ENCODE measurements at places on chromosomes 16 and 17.
A peak's percentile ranks its signal among the peaks of the same experiment; 100 is the strongest.

DNA sequence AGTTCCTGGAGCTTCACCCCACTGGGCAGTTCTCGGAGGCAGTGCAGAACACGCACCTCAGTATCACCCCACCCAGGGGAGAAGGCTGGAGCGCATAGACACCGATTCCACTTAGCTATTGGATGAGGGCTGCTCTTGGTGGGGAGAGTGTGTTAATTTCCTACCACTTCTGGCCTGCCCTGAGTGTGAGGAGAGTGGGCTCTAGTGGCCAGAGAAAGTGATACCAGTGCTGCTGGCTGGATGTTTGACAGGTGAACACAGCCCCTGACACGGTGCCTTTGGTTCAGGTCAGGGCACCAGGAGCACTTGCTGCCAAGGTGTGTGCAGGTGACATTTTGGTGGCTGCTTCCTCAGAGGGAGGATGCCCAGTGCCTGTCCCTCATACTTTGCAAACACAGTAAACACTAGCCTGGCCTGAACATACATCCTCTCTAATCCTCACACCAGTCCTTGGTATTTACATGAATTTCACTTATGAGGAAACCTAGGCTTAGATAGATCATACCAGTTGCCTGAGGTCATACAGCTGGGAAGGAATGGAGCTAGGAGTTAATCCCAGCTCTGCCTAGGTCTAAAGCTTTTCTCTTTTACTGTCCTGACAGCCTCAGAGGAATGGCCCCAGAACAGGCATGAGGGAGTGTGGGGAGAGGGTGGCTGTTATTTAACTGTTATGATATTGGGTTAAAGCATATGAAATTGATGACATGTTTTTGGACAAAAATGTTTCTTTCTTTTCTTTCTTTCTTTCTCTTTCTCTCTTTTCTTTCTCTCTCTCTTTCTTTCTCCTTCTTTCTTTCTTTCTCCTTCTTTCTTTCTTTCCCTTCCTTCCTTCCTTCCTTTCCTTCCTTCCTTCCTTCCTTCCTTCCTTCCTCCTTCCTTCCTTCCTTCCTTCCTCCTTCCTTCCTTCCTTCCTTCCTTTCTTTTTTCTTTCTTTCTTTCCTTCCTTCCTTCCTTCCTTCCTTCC lies 21.0 kb upstream of the ITGAX start:
- peak; percentile 6 for DNase-seq

DNA sequence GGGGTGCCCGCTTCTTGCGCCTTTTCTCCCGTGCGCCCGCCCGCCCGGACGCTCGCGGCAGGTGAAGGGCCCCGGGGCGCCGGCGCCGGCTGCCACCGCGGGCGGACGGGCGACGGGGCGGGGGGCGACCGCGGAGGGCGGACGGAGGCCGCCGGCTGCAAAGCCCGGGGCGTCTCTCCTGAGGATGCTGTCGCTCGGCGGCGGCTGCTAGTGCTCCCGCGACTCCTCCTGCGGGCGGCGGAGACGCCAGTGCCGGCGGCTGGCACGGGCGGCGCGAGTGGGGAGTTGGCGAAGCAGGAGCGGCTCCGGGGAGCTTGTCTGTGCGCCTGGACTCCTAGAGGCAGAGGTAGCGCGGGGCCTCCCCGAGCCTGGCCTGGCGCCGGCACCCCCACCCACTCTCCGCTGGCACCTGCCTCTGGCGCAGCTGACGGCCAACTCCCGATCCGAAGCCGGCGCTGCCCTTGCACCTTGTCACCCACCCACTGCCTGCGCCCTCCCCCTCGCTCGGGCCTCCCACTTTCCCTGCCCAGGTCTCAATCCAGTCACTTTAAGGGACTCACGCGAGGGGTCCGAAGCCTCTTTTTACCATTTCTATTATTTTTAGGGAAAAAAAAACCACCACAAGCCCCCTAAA lies at the start of gene FAM20A:
TSS of gene FAM20A (minus strand) at position 437 of the 634 bp plus-strand sequence. CDS start 701 bp downstream, outside the sequence.
- no peak for DNase-seq

- DNase-seq, result no peak
Measured at GRCh38 chr16:86366481-86366880, 143.8 kb upstream of the FOXF1 start.

DNA sequence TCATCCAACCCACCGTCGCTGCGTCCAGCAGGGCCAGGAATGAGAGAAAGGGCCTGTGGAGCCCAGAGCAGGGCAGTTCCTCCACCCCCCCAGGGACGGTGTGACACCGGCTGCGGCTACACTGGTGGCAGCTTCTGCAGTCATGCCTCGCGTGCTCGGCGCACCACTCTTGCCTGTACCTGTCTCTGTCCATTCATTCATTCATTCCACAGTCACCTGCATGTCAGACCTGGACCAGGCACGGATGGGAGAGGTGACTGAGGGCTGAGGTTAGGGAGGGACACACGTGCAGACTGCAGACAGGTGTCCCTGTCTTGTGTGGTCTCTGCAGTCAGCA lies 27.3 kb downstream of the ENDOV start:
- DNase-seq, result no peak

DNA sequence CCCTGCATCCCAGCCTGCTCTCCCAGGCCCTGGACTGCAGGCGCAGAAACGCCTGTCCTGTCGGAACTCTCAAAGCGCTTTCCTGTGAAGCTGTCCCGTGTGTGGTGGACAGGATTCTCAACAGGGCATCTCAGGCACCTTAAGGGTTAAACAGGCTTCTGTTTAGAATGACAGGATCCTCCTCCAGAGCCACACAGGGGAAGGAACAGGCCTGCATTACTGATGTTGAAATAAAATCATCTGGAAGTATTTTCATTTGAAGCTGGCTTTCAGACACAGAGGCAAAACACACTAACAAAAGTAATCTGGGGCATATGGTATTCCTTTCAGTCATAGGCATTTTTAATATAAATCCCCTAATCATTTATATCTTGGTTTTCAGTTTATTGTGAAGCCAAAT lies 7.4 kb downstream of the HS3ST3A1 start:
- DNase-seq, result no peak

DNA sequence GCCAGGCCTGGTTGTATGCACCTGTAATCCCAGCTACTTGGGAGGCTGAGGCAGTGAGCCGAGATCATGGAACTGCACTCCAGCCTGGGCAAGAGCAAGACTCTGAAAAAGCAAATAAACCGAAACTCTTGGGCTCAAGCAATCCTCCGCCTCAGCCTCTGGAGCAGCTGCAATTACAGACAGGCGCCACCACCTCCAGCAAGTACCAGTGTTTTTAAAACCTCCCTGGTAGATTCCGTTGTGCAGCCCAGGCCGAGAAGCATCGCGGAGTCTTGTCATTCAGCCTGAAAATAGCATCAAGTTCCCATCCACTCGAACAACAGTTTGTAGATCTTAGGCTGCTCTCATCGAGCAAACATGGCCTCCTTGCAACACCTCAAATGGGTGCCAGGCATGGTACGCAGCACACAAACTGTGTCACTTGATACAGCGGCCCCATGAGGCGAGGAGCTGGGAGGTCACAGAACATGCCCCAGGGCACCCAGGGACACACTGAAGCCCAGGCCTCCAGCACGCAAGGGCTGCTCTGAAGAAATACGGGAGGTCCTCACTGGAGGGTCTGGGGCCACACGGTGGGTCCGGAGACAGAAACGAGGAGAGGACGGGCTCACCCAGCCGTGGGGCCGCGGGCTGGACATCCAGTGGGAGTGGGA lies 18.1 kb downstream of the TMC6 start:
- no peak for DNase-seq
